ENCODE measurements at places on chromosomes 3 and 15.

DNA sequence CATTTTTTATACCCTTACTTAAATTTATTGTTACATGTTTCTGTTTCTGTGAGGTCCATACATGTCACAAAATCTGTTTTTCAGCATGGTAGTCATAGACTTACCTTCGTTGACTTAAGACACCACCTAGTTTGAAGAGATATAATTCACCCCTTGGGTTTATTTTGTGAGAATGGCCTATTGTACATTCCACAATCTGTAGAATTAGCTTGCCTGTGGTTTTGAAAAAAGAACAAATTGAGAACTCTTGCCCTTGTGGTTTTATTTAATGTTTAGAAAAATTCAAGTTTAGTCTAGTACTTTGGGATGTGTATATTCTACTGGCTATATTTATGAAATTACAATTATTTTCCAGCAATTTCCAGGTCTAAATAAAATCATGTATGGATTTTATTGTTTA, 31.6 kb downstream of the FILIP1L start:
- no peak for DNase-seq

DNA sequence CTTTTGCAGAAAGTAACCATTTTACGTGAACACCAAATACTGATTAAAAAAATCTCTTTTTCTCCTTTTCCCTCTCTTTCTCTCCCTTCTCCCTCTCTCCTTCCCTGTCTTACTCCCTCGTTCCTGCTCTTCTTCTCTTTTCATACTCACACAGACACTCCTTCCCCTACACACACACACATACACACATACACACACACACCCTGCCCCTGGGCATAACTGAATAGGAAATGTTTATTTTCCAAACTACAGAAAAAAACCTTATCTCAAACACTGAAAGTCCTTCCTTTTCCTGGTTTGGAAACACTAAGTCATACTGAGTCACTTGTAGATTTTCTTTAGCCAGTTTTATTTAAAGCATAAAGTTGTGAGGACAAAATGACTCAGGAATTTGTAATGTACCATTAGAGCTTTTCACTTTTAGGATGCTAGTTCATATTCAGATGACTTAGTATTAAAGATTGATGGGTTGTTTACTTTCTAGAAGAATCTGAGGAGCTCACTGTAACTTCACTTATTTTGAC, 62.4 kb downstream of the MBNL1 start:
- DNase-seq = no peak

GRCh38 chr15:75544359-75544758, 34.8 kb downstream of the PTPN9 start:
- DNase-seq = no peak

DNA sequence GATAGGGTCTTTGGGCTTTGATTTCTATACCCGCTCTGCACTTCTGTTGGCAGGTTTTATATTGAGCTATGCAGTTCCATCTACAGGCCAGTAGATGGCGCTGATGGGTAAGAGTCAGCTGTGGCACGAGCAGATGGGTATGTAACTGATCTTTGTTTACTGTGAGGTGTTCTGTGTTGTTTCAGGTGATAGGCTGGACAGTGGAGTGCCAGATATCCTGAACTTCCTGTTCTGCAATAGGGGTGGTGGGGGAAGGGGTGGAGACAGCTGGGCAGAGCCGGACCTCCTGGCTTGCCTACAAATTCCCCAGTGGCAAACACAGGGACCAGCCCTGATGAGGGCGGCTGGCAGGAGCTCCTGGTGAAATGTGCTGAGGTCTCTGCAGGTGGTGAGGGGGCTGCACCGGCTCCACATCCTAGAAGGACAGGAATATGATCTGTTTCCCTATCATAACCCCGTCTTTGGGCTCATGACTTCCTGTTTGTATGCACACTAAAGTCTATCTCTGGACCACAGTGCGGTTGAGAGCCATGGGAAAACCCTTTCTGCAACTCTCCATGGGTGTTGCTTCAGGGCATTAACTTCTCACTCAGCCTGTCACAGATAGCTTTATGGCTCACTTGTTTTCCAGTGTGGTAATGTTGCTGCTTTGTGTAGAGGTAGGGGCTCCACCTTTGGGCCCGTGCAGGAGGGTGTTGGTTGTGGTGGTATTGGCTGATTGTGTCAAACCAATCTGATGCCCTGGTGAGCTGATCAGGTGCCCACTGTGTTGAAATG, 13.4 kb upstream of the FAM98B start:
- peak; percentile 20 for DNase-seq

GRCh38 chr3:8027954-8028353, 473.7 kb upstream of the LMCD1 start:
- no peak for DNase-seq

GRCh38 chr15:52751522-52751921, 38.6 kb downstream of the ONECUT1 start:
- DNase-seq = no peak

DNA sequence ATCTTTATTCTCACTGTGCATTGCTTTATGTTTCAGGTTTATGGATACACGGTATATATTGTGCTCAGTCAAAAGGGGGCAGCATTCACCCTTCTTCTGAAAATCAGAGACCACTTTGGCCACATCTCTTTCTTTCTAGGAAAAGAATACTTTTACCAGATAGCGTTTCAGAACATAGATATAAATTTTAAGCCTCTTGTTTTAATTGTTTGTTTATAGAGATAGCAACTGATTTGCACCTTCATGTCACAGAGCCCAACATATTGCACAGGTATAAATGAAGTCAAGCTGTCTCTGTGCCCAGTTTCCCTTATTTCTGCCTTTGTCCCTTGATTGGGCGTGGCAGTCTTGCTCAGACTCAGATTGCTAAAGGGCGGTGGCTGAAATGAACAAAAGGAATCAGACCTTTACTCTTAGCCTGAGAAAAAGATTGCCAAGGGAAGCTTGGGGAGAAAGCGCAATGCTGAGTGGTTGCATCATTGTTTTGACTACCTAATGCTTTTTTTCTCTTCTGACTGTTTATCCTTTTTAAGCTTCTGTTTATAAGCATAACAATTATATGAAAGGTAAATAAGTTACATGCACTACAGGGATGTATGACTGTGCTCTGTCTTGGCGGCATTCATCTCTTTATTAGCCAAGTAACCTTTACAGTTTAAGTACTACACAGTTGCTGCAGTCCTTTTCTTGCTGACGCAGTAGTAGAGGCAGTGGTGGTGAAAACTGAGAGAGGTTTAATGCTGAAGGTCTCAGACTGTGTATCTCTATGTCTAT, 70.8 kb upstream of the ZBTB20 start:
- no peak for DNase-seq

- no peak for DNase-seq
Measured at GRCh38 chr3:134885877-134886621, 91.0 kb downstream of the EPHB1 start.

DNA sequence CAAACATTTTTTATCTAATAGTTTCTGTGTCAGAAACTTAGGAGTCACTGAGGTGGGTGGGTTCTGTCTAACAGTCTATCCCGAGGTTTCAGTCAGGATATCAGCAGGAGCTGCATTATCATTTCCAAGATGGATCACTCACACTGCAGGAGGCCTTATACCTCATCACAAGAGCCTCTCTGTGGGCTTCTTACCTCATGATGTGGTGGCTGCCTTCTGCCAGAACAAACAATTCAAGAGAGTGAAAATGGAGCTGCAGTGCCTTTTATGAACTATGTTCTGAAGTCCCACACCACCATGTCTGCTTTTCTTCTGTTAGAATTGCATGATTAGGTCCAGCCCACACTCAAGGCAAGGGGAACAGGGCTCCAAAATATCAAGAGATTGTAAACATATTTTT, 27.9 kb downstream of the RFX7 start:
- DNase-seq = no peak

DNA sequence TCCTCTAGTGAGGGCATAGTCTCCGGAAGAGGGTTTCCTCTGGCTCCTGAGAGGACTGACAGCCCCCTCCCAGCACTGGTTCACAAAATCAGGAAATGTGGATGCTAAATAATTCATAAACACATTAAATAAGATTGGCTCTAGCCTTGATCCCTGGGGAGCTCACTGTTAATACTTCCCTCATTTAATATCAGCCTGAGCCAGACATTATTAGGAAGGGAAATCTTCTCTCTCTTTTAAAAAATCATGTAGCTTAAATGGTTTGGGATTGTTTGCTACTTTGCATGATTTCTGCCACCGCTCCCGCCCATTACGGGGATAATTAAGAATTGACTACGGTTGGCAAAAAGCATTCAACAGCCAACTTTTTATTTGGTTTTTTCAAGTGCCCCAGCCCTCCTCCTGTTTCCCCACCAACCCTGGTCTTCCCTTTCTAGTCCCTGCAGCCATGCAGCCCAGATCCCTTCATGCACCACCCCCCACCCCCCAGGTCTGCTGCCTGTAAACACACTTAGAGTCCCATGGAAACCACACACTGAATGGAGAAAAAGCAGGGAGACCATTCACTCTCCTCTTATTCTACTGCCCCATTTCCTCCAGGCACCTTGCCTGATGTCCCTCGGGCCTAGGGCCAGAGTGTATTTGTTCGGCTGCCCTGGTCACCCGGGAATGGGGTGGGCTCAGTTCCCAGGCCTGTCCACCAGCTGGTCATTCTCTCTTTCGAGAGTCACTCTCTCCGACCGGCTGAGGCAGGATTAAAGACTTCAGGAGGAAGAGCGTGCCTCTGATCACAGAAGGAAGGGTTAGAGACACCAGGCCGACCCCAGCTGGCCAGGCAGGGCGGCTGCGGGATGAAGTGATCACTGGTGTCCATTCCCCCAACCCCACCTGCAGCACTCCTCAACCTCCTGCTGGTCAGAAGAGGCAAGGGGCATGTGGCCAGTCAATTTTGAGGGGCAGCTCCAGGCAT, 45.1 kb downstream of the SEMA5B start:
- DNase-seq = no peak

- no peak for DNase-seq
Measured at GRCh38 chr3:3798631-3799113, 559 bp upstream of the LRRN1 start.

DNA sequence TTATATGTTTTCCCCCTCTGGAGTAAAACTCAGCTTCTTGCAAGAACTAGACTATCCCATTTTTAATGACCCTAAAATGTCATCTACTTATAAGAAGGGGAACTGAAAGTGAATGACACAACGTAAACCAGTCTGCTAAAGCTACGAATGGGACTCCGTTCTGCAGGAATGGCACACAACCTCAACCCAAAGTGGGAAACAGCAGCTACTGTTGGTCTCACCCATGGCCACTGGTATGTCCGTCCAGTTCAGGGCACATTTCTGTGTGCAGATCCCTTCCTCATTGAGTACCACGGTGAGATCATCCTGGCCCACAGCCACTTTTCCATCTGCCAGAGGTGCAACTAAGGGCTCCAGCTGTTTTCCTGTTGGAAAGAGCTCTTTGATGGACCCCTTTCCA, 23.8 kb downstream of the VPS39 start:
- DNase-seq = no peak

- no peak for DNase-seq
Measured at GRCh38 chr3:8279886-8280550, 221.6 kb upstream of the LMCD1 start.

- DNase-seq = no peak
Measured at GRCh38 chr3:106294121-106294520, 425.3 kb upstream of the CBLB start.

- no peak for DNase-seq
Measured at GRCh38 chr3:142902356-142902755, 13.5 kb upstream of the PCOLCE2 start.

DNA sequence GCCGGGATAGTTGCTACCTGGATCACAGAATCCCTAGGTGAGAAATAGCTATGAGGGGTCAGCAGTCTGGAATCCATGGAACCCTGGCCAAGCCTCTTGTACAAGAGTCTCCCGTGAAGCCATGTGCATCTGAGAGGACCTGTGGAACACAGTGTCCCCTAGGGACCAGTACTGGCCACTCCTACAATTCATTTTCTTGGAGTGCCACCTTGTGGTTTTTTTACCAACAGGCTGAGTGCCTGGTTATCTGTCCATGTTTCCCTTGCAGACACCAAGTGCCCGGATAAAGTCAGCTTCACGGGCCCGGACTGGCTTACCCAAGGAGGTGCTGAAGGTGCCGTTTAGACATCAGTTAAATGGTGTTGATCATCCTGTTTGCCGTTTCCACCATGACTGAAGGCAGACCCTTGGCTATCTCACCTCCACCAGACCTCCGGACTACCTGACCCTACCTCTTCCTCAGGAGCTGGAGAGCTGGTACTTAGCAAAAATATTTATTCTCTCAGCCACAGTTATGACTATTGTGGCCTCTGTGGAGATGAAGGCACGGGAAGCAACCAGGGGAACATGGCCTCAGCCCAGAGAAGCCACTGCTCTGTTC, 93.9 kb downstream of the RBPMS2 start:
- DNase-seq = no peak

- DNase-seq = no peak
Measured at GRCh38 chr15:44738340-44738984, 2.1 kb downstream of the TRIM69 start.

- no peak for DNase-seq
Measured at GRCh38 chr3:16484984-16485383, 28.5 kb downstream of the RFTN1 start.

GRCh38 chr3:23325466-23326065, 122.4 kb downstream of the UBE2E2 start:
- DNase-seq = no peak

DNA sequence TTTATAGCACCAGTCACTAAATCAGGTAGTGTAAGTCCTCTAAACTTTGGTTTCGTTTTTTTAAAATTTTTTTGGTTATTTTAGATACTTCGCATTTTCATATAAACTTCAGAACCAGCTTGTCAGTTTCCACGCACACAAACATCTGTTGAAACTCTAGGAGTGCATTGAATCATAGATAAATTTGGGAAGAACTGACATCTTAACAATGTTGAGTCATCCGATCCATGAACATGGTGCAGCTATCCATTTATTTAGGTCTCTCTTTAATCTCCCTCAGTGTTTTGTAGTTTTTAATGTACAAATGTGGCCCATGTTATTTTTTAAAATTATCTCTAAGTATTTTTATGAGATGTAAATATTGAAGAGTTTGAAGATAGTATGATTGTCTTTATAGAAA, 17.7 kb downstream of the TICRR start:
- no peak for DNase-seq

Data from stimulated activated CD4-positive, alpha-beta T cell treated with anti-CD3 and anti-CD28 coated beads, Interleukin-12 subunit alpha, Interleukin-12 subunit beta, amount 100 ng/mL, for 4 hours (primary cell).